ENCODE measurements at places on chromosomes 3 and 15.

- DNase-seq: no peak
These were observed 1.2 kb downstream of the GP5 start for GRCh38 chr3:194397757-194398312.

DNA sequence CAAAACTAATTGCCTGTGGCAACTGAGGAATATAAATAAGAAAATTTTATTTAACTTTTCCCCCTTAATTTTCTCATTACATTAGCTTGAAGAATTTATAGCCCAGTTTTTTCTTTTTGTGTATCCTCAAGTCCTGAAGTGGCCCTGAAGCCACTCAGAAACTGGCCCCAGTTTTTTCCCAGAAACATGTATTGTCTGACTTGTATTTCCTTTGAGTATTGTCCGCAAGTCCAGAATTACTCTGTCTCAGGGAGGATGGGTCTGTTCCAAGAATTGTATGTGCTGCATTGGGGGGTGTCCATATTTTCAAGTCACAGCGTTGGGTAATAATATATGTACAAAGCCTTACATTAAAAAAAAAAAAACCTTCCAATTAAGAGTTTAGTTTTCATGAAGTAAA is 149.7 kb upstream of the IL12A start:
- no peak for DNase-seq

- no peak for DNase-seq
These were observed 26.5 kb downstream of the AKAP13 start for GRCh38 chr15:85406916-85407315.

GRCh38 chr3:132198516-132198915 is 118.7 kb upstream of the ACP3 start:
- DNase-seq: no peak

DNA sequence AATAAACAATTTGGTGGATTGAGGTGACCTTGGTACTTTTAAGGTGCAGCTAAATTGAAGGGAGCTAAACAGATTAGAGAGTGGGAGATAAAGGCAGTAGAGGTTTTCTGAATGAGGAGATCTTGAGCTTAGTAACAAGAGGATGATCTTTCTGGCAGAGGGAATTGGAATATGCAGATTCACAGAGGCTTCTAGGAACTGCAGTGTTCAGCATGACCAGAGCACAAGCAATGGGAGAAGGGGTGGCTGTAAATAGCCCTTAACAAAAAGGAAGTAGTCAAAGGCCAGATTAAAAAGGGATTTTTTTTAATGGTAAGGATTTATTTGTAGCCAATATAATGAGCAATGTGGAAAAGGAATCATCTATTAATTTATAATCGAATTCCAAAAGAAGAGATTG is 5.7 kb upstream of the BNIP2 start:
- DNase-seq: no peak
